Stimulated activated CD8-positive, alpha-beta memory T cell treated with anti-CD3 and anti-CD28 coated beads, Interleukin-7, amount 100 ng/mL, for 4 hours (primary cell): ENCODE measurements at places on chromosomes 1 and 21.

GRCh38 chr1:185398022-185398421 is 81.0 kb upstream of the IVNS1ABP start:
- DNase-seq: no peak

DNA sequence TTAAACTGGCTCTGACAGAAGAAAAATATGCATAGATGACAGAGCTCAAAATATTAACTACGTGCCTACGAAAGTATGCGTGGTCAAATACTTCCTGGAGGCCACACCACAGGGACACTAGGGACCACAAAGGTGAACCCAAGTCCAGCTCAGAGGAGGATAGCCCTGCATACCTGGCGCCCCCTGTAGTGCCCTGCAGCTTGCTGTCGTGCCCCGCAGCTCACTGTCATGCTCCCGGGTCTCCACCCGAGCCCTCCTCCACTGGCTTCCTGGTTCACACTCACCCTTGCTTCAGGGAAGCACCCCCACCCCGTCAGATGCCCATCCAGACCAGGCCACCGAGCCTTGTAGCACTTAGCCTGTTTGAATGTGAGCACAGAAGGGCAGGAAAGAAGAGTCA is 16.7 kb upstream of the NADK start:
- no peak for DNase-seq

GRCh38 chr1:197374428-197374827 is 106.4 kb downstream of the CRB1 start:
- DNase-seq: no peak

DNA sequence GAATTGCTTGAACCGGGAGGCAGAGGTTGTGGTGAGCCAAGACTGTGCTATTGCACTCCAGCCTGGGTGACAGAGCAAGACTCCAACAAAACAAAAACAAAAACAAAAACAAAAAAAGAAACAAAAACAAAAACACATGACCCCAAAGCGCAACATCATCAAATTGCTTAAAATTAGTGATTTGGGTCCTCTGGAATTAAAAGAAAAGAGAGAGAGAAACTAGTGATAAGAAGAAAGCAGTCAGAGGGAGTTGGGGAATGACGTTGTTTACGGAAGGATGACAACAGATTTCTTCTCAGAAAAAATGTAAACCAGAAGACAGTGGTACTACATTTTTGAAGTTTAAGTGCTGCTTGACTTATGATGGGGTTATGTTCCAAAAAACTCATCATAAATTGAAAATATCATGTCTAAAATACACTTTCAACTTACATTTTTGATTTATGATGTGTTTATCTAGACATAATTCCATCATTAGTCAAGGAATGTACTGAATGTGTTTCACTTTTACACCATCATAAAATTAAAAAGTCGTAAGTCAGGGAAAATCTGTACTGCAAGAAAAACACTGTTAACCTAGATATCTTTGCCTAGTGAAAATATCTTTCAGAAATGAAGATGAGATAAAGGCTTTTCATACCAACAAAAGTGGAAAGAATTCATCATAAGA is 88.0 kb downstream of the MT1HL1 start:
- DNase-seq: no peak

- no peak for DNase-seq
Observed at GRCh38 chr1:99737016-99737415, 29.4 kb downstream of the FRRS1 start.

- no peak for DNase-seq
Observed at GRCh38 chr1:57623039-57623790, 199.4 kb upstream of the DAB1 start.

DNA sequence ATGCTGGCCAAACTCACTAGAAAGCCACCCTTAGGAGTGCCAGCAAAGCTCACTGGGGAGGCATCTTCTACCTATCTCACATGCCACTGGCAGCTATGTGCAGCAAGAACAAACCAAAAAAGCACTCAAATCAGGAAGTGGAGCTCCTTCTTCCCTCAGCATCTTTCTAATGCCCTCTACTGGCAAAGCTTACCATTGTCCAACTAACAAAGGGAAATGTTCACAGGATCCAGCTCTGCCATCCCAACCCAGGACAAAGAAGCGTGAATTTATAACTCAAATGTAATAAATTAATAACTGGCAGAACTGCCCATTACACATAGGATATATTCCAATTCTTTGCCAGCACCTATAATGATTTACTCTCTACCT is 38.9 kb downstream of the LEPR start:
- DNase-seq: no peak

DNA sequence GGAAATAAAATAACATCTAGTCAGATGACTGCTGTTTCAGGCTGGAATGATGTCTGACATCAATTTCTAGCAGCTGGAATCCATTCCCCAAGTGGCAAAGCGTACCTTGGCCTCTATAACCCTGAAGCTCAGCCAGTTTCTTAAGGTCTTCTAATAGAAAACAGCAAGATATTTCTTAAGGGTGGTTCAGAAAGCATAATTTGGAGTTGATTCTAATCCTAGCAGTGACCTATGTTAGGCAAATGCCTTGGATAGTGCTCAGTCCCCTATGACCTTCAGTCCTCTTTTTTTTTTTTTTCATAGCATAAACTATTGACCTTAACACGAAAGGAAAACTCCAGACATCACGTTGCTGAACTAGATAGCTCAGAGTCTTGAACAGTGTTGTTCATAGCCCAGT is 56.5 kb downstream of the LAMC2 start:
- no peak for DNase-seq

DNA sequence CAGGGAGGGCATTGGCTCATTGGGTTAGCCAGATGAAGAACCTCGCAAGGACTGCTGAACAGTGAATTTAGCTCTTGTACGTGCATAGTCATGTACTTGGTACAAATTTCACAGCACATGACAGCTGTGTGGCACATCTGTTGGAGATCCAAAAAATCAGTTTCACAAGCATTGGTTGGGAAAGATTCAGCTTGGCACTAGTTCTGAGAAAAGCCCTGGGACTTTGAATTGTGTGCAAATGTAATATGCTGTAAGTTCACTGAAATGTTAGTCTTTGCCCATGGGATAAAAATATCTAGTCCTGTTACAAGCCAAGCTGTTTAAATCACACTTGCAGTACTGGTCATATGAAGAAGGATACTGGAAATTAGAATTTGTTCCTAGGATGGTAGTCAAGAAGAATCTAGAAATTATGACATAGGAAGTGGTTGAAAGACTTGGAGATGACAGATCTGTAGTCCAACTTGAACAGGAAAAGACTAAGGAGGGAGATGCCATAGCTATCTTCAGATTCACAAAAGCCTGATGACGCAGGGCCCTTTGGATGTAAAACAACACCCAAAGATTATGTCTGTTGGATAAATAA is 19.2 kb downstream of the LAMC2 start:
- DNase-seq: no peak

DNA sequence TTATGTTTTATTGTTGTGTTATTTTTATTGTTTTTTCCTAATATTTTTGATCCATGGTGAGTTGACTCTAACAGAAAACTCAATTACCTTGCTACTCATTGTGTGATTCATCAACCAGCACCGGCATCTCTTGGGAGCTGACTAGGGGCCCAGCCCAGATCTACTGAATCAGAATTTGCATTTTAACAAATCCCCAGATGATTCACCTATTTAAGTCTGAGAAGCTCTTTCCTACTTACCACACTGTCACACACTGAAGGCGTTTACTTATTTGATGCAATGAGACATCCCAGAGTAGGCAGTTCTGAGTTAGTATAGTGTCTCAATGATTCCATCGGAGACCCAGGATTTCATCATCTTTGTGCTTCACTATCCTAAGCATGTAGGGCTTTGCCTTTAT is 416.6 kb downstream of the RWDD3 start:
- DNase-seq: no peak

GRCh38 chr21:37475186-37475868 is 108.8 kb downstream of the DYRK1A start:
- DNase-seq: no peak

DNA sequence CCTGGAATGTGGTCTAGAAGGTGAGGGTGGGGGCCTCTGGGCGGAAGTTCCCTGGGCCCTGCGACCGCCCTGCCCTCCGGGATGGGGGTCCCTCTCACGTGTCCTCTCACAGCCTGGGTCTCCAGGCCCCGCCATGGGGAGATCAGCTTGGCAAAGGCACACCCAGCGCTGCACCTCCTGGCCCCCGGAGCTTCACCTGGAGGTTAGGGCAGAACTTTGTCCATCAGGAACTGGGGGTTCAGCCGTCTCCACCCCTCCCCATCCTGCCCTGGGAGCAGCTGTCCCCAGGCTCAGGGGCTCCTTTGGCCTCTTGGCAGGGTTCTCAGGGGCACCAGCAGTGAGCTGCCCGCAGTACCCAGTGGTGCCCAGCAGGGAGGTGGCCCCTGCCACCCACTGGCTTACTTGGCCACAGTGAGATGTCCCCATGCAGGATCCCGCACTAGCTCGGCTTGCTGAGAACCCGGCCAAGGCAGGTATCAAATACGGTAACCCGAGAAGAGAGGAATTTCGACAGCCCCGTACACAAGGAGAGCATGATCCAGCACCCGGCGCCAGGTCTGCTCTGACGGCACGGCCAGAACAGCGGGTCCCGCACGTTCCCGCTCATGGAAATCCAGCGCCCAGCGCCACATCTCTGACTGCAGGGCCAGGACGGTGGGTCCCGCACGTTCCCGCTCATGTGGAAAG is 36.7 kb downstream of the RRP1 start:
- DNase-seq: no peak

DNA sequence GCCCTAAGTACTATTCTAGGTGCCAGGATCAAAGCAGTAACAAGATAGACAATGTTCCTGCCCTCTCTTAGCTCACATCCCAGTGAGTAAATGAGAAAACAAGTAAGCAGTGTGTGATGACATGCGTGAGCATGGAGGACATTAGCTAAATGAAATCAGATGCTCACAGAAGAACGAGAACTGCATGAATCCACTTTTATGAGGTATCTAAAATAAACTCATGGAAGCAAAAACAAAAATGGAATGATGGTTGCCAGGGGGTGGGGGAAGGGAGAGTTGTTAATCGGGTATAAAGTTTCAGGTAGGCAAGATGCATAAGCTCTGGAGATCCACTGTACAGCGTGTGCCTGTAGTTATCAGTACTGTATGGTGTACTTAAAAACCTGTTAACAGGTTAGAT is 195.1 kb downstream of the HHAT start:
- no peak for DNase-seq

GRCh38 chr1:18883636-18884418 is 18.5 kb downstream of the ALDH4A1 start:
- DNase-seq: peak; percentile 42

GRCh38 chr1:40404670-40405462 is 31.3 kb downstream of the SMAP2 start:
- DNase-seq: no peak

DNA sequence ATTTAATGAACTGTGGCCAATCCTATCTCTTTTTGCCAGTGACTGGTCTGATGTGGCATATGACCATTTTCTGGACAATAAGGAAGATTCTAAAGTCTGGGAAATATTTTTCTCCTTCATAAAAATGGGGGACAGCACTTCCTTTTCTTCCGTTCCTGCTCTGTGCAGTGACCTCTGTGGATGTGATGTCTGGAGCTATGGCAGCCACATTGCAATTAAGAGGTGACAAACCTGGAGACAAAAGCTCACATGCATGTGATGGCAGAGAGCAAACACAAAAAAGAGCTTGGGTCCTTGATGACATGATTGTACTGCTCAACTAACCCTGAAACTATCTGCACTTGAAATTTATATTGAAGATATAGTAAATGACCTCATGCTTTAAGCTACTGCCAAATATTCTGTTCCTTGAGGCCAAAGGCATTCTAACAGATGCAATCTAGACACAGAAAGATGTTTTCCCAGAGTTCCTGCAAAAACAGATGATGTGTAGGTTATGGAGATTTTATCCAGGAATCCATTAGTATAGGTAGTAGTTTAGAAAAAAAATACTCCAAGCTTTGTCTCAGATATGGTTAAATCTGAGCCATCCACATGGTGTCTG is 2.2 kb upstream of the MAGI3 start:
- no peak for DNase-seq

DNA sequence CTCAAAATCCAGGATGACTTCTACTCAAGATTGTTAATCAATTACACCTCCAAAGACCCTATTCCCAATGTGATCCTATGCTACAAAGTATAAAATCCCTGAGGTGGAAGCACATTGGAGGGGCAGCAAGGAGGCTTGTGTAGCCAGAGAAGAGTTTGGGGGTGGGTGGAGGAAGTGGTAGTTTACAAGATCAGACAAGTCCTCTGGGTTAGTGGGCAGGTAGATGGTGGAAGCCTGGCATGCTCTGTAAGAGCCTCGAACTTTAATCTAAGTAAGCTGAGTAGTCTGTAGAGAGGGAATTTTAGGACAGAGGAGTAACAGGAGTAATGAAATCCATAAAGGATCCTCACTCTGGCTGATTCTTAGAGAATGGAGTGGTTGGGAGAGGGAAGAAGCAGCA is 65.0 kb upstream of the KCTD3 start:
- no peak for DNase-seq

DNA sequence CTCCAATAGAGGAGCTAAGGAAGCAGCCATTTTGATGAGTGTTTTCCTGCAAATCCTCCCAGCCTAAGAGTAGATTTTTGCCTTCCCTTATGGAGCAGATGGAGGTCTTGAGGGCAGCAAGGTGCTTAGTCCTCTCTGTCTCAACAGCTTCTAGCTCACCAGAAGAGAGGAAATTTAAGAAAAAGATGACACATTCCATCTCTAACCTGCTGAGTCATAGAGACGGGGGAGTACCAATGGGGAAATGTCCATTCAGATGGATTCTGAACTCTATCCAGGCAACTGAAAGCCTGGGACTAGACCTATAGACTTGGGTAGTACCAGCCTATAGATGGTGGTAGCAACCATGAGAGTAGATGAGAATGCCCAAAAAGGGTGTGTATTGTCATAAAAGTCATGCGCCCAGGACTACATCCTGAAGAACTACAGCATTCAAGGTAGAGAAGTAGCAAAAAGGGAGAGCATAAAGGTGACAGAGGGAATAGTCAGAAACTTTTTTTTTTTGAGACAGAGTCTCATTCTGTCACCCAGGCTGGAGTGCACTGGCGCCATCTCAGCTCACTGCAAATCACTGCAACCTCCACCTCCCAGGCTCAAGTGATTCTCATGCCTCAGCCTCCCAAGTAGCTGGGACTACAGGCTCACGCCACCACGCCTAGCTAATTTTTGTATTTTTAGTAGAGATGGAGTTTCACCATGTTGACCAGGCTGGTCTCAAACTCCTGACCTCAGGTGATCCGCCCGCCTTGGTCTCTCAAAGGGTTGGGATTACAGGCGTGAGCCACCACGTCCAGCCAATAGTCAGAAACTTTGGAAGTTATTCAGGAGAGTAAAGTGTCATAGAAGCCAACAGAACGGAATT is 10.7 kb upstream of the ELOA start:
- no peak for DNase-seq

- no peak for DNase-seq
Observed at GRCh38 chr1:181765451-181766026, 282.2 kb downstream of the CACNA1E start.

DNA sequence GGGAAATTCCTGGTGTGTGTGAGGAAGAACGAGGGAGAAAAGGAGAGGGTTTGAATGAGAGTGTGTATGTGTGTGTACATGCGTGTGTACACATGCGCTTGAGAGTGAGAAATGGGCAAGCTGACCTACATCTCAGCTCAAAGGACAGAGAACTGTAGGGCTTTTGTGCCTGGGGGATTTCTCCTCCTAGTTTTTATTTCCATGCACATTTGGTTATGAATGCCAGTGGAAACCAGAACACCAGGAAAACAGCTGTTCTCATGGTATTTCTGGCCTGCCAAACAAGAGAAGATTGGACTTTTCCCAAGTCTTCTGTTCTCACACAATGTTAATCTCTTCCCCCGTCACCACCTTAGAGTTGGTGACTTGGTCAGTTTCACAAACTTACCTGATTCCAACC is 45.2 kb downstream of the SLC44A3 start:
- DNase-seq: no peak
